ENCODE measurements at places on chromosomes 5 and 9. TPM values are rescaled to one million over a fixed set of nuclear protein-coding genes. Genes with fewer than 3 reads are reported as not detected.

RORB gene
- total RNA-seq: 1.3 TPM

TAF11L10 gene
- not detected for total RNA-seq

BHMT2 gene
- total RNA-seq: 1.3 TPM

BTNL9 gene
- total RNA-seq: not detected

PCDHB9 gene
- not detected for total RNA-seq

ZSWIM6 gene
- total RNA-seq: 5.6 TPM

OLFM1 gene
- total RNA-seq: 0.17 TPM

ADAMTS2 gene
- total RNA-seq: 28.1 TPM

FRMPD1 gene
- total RNA-seq: not detected

SHC3 gene
- 3.9 TPM for total RNA-seq

IL4 gene
- not detected for total RNA-seq

SARDH gene
- 6.2 TPM for total RNA-seq

SH2D3C gene
- not detected for total RNA-seq

CDH12 gene
- not detected for total RNA-seq

CYLC2 gene
- total RNA-seq: not detected

PLAC8L1 gene
- not detected for total RNA-seq

STK32A gene
- total RNA-seq: under 0.01 TPM

RIMOC1 gene
- 9.7 TPM for total RNA-seq

OR1J1 gene
- total RNA-seq: not detected

IRX1 gene
- total RNA-seq: not detected

LPAR1 gene
- 106 TPM for total RNA-seq

MRNIP gene
- 10.6 TPM for total RNA-seq

SH3RF2 gene
- total RNA-seq: 1.0 TPM

EQTN gene
- total RNA-seq: not detected
